ENCODE measurements at places on chromosomes 6 and 20.

GRCh38 chr6:139912735-139913400 lies 538.4 kb upstream of the CITED2 start:
- DNase-seq, result no peak

- DNase-seq, result no peak
Observed at GRCh38 chr6:163935158-163935762, 520.7 kb downstream of the QKI start.

- DNase-seq, result no peak
Observed at GRCh38 chr20:20731945-20732296, 19.5 kb upstream of the RALGAPA2 start.

- no peak for DNase-seq
Observed at GRCh38 chr6:35599761-35600658, 87.3 kb upstream of the TULP1 start.

GRCh38 chr6:130293800-130294199 lies 71.0 kb upstream of the SAMD3 start:
- peak; percentile 61 for DNase-seq

- no peak for DNase-seq
Observed at GRCh38 chr6:160349020-160349441, 853 bp downstream of the SLC22A3 start.

Measured in NAMALWA (cell line).